Activated CD8-positive, alpha-beta memory T cell treated with anti-CD3 and anti-CD28 coated beads for 1 hour (primary cell): ENCODE measurements at places on chromosomes 13 and 19.

GRCh38 chr19:36222503-36222902 lies 7.6 kb downstream of the ZNF146 start:
- no peak for DNase-seq

- no peak for DNase-seq
Measured at GRCh38 chr13:95150555-95150954, 150.7 kb downstream of the ABCC4 start.

- DNase-seq, result no peak
Measured at GRCh38 chr13:73531014-73531413, 472.2 kb downstream of the KLF5 start.

- DNase-seq, result no peak
Measured at GRCh38 chr13:68056816-68057710, 826.9 kb upstream of the PCDH9 start.

DNA sequence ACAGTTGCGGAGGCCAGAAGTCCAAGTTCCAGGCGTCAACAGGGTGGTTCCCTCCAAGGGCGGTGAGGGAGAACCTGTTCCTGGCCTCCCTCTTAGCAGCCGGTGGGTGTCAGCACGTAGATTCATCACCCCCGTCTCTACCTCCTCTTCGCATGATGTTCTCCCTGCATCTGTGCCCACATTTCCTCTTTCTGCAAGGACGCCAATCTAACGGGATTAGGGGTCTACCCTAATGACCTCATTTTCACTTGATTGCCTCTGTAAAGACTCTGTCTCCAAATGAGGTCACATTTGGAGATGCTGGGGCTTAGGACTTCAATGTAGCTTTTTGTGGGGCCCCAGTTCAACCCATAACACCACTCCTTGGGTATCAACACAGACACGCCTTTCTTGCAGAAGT lies 38.5 kb downstream of the DPF1 start:
- DNase-seq, result no peak

DNA sequence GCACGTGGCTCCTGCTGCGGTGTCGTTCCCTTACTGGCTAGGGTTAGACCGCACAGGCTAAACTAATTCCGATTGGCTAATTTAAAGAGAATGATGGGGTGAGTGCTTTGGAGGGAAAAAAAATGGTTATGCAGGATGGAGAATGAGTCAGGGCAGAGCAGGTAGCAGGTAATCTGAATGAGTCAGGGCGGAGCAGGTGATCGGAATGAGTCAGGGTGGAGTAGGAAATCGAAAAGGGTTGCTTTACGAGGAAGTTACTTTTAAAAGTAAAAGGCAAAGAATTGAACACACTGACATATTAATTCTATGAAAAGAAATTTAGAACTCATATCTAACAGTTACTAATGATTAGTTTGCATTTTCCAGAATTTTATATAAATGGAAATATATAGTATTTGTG lies 335.5 kb downstream of the FOXO1 start:
- no peak for DNase-seq

DNA sequence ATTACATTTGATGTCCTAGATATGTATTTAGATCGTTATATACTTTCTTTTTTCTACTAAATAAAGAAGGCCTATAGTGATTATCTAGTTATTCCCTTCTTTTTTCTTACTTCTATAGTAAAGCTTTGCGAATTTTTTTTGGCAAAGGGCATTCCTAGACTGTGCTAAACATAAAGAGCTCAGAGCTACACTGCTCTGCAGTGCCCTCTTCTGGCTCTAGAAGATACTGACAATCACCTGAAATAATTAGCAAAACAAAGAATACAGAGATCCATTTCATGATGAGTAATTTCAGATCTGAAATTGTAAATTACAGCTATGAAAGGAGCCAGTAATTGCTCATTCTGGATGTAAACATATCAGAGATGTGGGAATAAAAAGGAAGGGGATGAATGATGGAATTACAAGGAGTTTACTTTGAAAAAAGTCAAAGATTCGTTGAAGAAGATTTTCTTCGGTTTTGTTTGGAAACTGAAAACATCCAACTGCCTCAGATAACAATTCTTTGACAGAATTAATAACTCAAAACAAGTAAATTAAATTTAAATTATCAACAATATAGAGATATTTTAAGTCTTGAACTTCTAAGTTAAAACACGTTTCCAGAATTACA lies 288.5 kb downstream of the NALCN start:
- no peak for DNase-seq

- no peak for DNase-seq
Measured at GRCh38 chr19:40717880-40718773, 1.2 kb downstream of the ITPKC start.

DNA sequence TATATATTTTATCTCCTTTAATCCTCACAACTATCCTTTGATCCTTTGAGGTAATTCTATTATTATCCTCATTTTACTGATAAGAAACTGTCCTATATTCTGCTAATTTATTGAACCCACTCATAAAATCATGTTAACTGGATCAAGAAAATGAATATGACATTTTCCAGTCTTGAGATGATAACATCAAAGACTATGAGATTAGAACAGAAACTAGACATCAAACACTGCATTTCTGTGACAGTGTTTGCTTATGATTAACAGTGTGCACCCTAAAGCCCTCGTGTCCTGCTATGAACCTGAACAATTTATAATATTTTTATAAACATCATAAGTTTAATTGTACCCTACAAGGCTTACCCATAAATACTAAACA lies 96.3 kb downstream of the TBC1D4 start:
- no peak for DNase-seq

DNA sequence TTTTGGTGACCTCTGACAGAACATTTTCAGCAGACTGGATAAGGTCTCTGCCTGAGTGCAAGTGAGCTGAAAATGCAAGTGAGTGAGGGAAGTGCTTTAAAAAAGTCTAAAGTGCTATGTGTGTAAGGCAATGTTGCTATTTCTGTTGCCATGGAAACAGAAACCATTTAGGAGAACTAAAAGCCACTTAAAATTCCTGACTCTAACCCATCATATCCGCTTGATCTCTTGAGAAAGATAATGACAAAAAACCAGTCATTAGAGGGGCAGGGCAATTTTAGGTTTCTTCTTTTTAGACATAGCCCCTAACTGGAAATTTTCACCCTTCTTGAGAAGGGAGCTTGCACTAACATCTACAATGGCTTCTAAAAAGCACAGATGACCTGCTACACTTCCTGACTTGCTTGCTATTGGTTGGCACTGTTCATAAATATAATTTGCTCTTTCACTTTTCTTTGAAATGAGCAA lies at the start of gene CYSLTR2:
TSS of gene CYSLTR2 (plus strand) at position 458 of the 468 bp plus-strand sequence. CDS start 52,889 bp downstream, outside the sequence.
- no peak for DNase-seq

GRCh38 chr13:25380082-25380481 lies 8.3 kb downstream of the ATP8A2 start:
- DNase-seq, result no peak

DNA sequence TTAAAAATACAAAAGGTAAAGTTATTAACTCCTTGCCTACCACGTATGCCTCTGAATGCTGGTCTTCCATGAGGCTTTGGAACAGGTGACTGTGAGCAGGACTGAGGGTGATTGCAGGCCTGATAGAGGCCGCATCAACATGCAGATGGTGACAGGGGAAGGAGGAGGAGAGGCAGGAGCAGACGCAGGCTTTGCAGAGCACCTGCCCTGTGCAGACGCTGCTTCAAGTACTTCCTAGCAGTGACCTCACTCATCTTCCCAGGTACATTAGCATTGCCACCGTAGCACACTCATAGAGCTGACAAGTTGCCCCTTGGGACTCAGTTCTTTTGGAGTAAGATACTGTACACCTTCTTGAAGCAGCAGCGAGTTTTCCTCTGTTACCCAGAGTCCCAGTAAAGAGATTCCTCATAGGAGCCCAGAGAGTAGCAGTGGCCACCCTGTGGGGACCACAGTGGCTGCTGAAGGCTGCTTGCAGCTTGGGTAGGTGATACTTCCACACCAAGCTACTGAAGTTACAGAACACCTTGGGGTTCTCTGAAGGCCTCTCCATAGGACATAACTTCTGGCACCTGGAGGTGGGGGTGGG lies 56.0 kb downstream of the ZNF536 start:
- no peak for DNase-seq

DNA sequence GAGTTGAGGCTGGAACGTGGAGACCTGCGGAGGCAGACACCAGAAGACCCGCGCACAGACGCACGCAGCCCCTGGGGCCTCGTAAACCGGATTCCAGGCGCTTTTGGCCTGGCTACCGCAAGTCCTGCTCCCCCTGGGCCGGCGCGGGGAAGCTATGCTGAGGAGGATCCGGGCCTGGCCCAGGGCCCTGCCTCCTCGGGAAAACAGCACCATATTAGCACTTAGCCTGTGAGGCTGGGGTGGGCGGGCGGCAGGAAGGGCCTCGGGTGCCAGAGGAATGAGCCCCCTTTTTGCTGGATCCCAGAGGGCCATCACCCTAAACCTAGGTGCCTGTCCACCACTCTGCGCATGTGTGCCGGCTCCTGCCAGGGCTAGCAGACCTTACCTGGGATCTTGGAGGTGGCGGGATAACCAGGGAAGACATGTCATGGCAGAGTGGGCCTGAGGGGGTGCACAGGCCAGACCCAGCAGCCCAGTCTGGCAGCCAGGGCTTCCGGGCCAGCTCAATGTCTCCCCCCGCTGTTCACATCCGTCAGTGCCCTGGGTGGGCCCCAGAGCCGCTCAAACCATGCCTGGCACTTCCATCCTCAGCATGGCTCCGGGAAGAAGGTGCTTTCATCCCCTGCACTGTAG lies 7.3 kb downstream of the ELOF1 start:
- DNase-seq, result no peak

DNA sequence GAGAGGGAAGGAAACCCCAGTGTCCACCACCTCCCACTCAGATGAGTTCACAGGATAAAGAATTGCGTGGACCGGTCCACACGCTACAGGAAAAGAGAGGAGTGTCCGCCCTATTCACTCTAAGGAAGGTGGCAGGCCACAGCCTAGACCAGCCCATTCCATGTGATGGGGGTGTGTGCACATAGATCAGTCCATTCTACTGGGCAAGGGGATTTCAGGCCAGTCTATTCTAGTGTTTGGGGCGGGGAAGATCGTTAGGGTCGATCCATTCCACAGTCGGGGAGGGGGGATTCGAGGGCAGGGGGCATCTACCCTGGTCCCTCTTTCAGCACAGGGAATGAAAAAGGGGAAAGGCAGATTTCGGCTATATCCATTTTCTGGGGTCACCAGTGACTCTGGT lies 7.8 kb downstream of the FIZ1 start:
- DNase-seq, result no peak

DNA sequence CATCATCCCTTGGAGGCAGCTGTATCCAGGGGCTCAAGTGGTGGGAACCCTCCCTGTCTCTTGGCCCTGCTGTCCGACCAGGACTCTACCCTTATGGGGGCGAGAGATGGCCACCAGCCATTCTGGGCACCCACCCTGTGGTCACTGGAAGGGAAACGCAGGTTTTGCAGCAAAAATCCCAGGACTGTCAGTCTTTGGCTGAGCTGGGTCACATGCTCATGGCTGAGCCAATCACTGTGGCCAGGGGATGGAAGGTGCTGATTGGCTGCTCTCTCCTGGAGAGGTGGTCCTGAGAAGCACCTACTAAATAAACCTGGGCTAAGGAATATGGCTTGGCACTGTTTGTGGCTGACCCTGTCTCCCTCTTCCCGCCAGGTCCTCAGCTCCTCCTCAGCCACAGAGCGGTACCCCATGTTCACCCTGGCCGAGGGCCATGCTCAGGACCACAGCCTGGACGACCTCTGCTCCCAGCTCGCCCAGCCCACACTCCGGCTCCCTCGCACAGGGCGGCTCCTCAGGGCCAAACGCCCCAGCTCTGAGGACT lies 8.9 kb downstream of the ATG4D start:
- DNase-seq, result no peak

DNA sequence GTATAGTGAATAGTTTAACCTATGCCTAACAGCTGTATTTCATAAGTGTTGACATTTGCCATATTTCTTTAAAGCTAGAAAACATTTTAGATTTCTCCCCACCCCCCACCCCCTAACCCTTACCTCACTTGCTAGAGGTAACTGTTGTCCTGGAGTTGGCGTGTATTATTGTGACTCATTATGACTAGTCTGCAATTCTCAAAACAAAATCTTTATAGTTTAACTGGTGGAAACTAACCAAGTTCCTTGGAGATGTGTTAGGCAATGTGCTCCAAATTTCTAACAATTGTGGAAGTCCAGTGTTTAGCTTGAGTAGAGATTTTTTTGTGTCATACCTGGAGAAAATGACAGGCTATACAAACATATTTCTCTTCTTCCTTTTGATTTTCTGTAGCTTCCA lies 38.0 kb downstream of the KCTD4 start:
- DNase-seq, result no peak

DNA sequence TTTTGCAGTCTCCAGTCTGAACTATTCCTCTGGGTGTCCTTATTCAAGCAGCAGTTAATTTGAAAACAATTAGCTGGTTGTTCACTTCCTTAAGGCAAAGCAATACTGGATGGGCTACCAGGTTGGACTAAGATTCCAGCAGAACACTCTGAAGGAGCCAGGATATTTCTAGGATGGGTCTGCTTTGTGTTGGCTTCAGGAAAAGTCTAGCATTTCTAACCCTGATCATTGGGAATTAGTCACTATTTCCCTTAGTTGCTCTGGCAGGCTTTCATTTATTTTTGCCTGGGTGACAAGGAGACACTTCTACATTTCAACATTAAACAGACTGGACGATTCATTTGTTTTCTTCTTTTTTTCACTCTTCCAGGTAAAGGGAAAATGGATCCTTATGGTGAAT lies 228.4 kb downstream of the ENOX1 start:
- no peak for DNase-seq

- DNase-seq, result no peak
Measured at GRCh38 chr13:108182652-108183051, 32.7 kb downstream of the LIG4 start.

DNA sequence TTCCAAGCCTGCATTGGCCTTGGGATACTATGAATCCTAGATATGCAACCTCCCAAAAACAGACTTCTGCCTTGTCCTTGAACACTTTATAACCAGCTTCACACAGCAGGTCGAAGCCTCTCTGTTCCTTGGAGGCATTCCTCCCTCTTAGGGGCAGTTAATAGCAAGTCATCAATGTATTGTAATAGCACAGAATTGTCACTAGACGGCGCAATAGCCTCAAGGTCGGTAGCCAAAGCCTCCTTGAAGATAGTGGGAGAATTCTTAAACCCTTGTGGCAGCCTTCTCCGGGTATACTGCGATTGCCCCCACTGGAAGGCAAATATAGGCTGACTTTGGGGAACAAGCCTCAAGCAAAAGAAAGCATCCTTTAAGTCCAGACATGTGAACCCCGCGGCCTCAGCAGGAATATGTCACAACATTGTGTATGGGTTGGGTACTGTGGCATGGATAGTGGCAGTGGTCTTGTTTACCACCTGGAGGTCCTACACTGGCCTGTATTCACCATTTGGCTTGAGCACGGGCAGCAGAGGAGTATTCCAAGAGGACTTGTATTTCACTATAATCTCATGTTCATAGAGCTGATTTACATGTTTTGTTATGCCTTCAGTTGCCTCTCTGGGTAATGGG lies 61.1 kb downstream of the ZNF431 start:
- no peak for DNase-seq

- no peak for DNase-seq
Measured at GRCh38 chr19:13717194-13717643, 47.1 kb upstream of the MRI1 start.
